ENCODE measurements at places on chromosomes 4 and X.

DNA sequence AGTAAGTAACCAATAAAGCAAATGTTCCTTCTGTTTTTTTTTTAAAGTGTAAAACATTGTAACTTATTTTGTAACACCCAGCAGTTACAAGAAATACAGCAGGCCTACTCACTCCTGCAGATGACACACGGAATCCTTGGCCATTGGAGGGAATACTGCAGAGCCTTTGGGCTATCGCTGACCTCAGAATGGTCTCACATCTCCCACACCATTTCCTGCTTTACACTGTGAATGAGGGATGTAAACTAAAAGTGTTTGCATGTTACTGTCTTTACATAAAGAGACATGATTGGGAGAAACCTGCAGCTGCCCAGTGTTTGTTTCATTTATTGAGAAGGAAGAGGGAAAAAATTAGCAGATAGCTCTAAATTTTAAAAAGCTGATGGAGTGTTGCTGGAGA is 64.1 kb downstream of the USP46 start:
- ATAC-seq = no peak

DNA sequence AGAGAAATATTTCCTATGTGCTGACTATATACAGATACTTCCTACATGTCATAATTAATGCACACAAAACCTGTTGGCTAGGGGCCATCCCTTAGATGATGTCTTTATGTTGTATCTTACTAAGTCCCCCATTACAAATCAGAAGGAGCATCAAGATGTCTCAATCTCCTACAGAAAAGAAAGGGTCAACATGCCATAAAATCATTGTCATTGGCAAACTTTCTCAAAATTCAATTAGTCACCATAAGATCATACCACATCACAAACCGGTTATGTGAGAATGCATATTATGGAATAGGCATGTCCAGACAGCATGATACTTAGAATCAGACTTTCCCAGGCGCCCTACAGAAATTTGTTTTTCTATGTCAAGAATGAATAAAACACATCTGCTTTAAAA is 175.2 kb upstream of the TET2 start:
- no peak for ATAC-seq

DNA sequence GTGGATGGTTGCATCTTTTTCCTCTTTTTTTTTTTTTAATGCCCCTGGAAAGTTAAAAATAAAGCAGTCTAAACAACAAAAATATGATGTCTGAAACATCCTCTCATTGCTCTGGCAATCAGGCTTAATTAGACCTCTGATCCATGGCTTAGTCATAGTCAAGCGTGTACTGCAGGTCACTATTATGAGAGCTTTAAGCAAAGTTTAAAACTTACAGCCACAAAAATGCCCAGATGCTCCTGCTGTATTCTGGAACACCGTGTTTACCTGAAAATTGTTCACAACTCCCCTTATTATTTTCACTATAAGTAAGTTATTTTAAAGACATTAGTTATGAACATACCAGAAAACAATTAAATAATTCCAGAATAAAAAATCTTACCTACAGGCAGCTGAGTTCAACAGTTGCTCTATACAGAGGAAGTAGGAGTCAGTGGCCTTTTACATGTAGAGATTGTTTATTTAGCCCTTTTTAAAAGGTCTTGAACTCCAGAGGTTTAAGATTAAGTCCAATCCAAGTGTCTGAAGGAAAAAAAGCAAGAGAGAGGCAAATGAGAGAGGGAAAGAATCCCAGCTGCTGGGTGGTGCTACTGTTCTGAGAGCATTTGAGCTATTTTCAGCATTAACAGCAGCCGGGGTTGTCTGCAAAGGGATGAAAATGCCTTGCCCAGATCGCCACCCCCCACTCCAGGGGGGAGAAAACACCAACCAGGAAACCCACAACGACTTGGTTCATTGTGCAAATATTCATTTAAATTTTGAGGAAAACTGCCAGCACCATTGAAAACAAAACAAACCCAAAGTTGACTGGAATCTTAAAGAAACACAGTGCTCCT is 36.9 kb downstream of the SORBS2 start:
- ATAC-seq = peak; percentile 87

GRCh38 chrX:49054073-49054762 is 4.6 kb upstream of the CCDC120 start:
- no peak for ATAC-seq

DNA sequence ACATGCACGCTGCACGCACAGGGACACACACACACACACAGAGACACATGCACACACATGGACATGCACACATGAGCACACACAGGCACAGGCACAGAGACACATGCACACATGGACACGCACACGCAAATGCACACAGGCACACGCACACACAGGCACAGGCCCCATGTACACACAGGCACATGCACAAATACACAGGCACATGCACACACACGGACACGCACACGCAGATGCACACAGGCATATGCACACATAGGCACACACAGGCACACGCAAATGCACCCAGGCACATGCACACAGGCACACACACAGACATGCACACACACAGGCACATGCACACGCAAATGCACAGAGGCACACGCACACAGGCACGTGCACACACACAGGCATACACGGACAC is 30.3 kb upstream of the HTRA3 start:
- no peak for ATAC-seq

GRCh38 chr4:71187404-71188155 is 151.2 kb upstream of the SLC4A4 start:
- peak; percentile 34 for ATAC-seq

GRCh38 chrX:153622661-153623309 is 23.8 kb upstream of the CCNQ start:
- ATAC-seq = no peak

DNA sequence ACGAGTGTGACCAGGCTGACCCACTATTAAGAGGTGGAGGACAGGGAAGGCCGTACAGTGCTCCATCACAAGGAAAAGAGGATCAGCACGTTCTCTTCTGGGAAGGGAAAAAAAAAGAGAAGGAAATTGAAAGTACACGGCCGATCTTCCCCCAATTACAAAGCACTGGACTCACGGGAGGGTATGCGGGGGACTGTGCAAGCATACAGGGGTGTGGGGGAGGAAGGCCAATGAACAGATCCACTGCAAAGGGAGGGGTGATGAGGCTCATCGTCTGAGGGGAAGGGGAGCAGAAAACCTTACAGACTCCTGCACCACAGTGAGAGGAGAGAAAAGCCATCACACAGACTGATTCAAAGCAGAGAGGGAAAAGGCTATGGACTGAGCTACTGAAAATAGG is 1.1 kb downstream of the ELK1 start:
- no peak for ATAC-seq

DNA sequence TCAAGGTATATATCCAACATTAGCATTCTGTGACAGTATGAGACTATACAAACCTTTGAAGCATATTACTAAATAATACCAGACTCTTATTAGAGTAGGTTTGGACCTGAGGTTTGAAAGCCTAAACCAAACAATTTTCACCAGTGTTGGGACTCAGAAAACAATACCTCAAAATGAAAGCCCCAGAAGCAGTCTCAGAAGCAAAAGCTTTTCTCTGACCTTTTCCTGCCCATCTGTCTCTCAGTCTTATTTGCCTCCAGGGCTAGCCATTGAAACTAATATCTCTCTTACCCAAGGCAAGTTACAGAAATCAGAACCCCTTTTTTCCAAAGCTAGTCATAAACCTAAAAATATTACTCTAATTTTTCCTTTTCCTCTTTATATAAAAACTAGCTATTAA is 163.3 kb downstream of the PTCHD1 start:
- no peak for ATAC-seq

DNA sequence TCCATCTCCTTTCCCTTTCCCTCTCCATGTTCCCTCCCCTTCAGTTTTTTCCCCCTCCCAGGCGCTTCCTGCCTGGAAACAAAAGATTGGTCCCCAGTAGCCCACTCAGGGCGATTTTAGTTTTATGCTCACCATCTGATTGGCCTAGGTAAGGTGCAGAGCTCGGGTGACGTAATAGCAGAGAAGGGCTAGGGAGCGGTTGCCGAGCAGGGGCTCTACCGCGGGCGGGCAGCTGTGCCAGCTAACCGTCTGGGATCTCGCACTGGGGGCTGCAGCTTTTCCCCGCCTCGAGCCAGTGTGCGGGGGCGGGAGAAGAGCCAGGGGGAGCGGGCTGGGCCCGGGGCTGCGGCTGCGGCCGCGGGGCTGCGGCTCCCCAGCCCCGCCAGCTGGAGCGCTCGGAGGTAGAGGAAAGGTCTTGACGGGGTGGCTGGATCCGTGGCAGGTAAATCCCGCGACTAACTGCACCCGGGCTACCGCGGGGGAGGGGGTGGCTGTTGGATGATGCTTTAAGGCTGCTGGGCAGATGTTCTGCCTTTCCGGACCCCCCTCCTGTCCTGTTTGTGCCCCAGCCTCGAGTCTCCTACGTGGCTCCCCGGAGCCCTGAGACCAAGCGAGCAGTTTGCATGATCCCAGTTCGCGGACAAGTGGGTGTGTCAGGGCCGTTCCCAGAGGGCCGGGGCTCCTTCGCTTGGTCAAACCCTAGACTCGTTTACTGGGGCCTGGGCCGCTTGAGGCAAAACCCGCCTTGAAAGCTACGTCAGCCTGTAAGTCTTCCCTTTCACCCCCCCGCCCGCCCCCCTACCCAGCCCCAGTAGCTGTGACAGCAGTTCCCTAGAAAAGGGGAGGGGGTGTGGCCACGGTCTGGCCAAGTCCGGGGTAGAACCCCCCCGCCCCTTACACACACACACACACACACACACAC is at the start of gene PAK3:
TSS of gene PAK3 (plus strand) at position 218 of the 922 bp plus-strand sequence. CDS start 26,913 bp downstream, outside the sequence.
- peak; percentile 88 for ATAC-seq

DNA sequence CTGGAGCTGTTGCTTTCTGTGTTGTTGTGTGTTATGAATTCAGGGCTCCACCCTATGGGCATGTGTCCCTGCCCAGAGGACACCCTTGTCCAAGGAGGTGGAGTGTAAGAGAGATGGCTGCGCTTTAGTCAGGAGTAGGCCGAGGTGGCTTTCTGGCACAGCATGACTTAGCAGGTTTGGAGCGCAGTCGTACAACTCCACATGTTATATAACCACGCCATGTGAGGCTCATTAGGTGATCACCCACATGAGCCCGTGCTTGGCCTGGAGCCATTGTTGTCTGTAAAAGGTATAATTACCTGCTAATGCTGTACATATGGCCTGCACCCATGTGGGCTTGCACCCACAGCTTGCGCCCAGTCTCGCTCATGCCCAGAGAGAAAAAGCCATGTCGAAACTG is 15.8 kb upstream of the ANAPC4 start:
- ATAC-seq = no peak
